Gastroesophageal sphincter (tissue), 4 donors: ENCODE measurements at places on chromosomes 4 and X.

- ATAC-seq = peak; percentile 95
Observed at GRCh38 chrX:39736216-39737211, 361.2 kb downstream of the BCOR start.

DNA sequence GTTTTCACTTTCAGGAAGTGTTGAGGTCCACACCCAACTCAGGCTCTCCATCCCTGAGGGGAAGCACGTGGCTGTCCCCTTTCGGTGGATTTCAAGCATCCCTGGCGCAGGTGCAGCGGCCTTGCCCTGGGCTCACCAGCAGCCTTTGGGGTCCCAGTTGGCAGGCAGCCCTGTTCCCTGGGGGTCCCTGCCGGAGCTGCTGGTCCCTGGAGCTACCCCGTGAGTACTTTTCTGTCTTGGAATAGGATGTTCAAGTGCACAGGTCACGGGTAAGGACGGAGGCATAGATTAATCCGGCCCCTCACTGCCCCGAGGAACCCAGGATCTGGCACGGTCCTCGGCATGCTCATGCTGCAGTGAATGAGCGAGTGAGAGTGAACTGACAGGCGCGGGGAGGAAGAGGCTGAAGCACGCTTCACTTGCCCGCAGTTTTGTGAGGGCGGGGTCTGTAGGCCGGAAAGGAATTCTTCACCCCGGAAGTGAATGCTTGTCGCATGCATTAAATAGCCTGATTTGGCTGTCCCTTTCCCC is 117.2 kb upstream of the FAT1 start:
- peak; percentile 14 for ATAC-seq

- no peak for ATAC-seq
Observed at GRCh38 chr4:178037459-178038214, 595.4 kb upstream of the AGA start.

DNA sequence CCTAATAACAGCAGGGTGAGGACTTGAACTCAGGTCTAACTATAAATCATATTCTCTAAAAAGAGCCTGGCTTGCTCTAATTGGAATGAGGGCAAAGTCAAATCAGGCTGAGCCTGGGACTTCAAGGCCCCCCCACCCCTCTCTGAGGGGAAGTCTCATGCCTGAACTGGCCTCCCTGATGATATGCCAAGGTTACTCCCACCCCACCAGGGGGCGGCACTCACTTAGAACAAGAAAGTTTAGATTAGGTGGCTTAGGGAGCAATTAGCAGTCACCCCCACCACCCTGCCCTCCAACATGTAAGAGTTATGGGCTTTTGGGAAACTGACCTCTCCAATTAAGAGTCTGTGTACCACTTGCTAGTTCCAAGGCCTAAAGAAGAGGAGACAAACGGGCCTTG is 2.7 kb downstream of the FOXO4 start:
- no peak for ATAC-seq

DNA sequence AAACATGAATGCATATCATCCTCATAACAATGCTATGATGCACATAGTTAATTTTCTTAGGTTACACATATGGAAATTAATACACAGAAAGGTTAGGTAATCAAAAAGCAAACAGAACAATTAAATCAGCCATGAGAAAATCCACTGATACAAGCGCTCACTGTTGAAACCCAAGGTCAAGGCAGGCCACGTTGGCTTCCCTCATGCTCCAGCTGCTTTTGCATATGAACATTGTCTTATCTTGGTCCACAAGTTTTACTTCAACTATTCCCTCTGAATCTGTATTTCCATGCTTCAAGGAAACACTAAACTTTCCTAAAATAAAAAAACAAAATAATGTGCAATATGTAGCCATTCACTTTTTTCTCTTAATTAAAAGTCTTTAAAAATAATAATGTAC is 34.5 kb upstream of the PLA2G12A start:
- no peak for ATAC-seq

DNA sequence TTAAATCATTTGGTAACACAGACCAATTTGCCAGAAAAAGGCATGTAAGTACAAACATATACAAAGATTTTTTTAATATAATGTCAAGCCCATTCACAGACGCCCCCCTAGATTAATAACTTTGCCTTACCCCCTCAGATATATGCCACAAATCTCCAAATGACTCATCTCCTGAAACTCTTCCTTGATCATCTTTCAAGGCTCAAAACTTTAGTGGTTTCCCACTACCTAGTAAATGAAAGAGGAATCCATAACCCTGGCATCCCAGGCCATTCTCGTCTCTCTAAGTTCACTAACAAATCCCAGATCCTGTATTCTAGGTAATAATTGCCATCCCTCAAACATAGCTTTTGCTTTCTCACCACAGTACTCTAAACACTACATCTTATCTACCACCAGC is 61.9 kb downstream of the PRSS12 start:
- no peak for ATAC-seq

GRCh38 chrX:78548012-78548411 is 111.1 kb downstream of the RTL3 start:
- ATAC-seq = no peak
